Urinary bladder (tissue), 4 donors: ENCODE measurements at places on chromosomes 2 and 18. TPM values are rescaled to one million over a fixed set of nuclear protein-coding genes. Genes with fewer than 3 reads are reported as not detected.

RAB17 gene
- total RNA-seq: 1.7 TPM

DNA sequence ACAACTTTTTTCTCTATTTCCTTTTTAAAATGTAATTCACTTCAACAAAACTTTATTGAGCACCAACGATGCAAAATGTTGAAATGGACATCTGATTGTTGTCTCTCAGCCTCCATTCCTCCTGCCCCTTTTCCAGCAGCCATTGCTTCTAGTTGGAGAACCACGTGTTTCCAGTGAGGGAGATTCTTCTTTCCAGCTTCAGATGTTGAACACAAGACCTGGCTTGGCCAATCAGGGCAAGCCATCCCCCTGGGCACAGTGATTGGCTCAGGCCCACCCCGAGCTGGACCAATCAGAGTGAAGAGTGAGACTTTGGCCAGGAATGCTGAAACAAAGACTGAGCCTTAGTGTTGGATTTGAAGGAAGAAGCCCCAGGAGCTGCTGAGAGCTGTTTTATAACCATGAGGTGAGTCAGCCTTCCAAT is 59.0 kb downstream of the E2F6 start:
- no peak for DNase-seq

CCNT2 gene
- total RNA-seq: 104 TPM

DNA sequence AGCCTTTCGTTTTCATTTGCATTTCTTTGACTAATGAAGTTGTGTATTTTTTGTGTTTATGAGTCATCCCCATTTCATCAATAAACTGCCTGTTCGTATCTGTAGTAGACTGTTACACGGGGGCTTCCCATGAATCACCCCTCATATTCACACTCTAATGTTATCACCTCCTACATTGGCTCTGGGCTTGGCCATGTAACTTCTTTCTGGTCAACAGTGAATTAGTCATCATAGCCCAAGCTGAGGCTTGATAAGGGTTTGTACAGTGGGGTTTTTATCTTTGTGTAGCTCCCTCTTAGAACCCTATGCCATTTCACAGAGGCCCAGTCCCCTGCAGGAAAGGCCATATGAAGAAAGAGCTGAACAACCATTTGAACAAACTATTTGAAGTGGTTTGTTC is 151.0 kb downstream of the CCBE1 start:
- no peak for DNase-seq

GRCh38 chr2:120251078-120251477 is 1.6 kb upstream of the RALB start:
- no peak for DNase-seq

GRCh38 chr2:85915606-85916303 is 27.0 kb upstream of the ST3GAL5 start:
- no peak for DNase-seq

RAB27B gene
- 19.8 TPM for total RNA-seq
